Amniotic stem cell (primary cell): ENCODE measurements at places on chromosomes 3 and 15.
A peak's percentile ranks its signal among the peaks of the same experiment; 100 is the strongest.

DNA sequence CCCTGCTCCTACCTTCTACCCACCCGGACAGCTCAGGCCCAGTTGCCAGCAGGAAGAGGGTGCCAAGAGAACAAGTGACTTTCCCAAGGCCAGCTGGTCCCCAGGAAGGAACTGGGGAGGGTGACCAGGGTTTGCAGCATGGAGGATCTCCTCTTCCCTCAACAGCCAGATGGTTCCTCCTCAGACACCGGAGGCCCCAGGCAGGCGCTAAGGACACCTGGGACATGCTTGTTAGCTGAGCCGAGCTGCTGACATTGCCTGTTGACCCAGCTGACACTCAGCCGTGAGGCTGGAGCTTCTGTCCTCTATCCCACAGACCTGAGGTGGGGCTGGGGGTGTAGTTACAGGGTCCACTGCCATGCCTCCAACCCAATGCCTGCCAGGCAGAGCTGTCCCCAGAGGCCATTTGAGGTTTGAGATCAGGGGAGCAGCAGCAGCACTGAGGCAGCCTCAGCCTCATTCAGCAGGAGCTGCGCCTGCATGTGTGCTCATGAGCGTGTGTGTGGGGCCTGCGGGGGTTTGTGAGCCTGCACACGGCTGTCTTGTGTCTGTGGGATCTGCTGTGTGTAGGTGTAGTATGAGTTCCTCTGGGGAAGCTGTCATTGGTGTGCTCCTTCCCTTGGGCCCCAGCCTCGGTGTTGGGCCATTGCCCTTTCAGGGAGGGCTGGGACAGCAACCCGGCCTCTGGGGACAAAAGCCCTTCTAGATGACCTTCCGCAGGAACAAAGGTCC is 7.1 kb downstream of the CPLX3 start:
- no peak for DNase-seq

DNA sequence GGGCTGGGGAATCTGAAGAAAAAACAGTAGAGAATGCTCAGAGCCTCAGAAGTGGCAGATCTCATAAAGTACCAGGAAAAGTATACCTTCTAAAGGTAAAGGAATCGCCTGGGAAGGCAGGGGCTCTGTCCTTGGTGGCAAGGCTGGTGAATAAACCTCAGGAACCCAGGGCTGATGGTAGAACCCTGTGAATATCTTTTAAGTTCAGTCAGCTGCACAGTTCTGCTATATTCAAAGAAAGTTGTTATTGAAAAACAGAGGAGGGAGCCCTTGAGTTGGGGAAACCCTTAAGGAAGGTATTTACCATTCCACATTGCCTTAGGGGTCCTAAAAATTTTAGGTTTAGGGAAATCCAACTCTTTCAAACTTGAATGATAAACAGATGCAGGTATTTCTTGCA is 31.2 kb downstream of the ZPLD1 start:
- no peak for DNase-seq

GRCh38 chr3:10706156-10706739 is 109.8 kb upstream of the SLC6A11 start:
- DNase-seq = no peak

GRCh38 chr3:152834776-152835600 is at the start of gene P2RY1:
P2RY1 (plus strand) TSS chr3:152835131; CDS start chr3:152835783, 652 bp downstream.
- DNase-seq = no peak

GRCh38 chr15:59245559-59245958 is 38.9 kb downstream of the LDHAL6B start:
- no peak for DNase-seq

- no peak for DNase-seq
Measured at GRCh38 chr15:70605606-70606410, 157.6 kb downstream of the UACA start.

DNA sequence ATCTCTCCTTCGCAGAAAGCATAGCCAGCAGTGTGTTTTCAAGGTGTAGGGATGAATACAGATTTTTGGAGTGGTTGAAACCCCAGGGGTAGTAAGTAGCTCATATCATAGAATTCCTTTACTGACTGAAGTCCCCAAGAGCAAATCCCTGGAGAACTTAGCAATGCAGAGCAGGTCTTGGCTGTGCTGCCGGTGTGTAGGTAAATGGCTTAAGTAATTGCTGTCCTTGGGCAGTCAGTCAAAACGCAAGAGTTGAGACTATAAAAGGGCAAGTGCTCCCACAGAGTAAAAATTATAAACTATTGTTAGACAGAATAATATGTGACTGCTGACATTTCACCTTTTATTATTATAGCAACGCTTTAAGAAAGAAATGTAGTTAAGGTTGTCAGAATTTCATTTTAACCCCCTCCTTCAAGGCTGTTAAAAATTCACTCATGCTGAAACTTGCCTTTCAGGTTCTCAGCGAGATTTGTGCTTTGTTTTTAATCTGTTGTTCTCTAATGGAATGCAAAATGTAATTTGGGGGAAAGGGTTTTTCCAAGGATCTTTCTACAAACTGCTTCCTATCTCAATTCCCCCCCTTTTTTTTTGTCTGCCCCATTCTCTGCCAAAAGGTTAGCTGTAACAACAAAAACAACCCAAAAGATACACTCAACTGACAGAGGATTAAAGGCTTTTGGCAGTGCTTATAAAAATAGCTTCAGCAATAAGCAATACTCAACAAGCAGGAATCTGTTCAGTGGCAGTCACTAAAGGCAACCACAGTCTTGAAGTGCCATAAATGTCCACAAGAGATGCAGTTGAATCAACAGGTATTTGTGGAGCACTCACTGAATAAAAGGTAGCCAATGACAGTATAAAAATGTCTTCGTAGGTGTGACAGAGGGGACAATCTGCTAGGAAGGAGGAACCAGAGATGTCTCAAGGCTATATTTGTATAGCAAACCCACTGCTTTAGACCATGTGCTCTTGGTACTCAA is 105.3 kb downstream of the THRB start:
- no peak for DNase-seq

DNA sequence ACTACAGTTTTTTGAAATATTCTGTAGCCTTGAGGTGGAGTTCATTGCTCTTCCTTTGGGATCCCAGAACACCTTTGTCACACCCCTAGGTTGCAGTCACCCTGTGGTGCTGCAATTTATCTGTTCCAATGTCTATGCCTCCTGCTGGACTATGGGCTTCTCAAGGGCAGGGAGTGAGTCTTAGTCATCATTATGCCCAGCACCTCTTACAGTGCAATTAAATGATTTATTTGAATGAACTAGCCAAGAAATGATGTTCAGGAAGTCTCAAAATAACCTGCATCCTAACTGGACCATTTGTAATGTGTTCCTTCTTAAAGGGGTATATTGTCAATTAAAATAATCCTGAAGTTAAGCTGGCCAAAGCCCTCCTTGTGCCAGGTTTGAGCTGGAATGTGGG is 28.5 kb downstream of the SHC4 start:
- DNase-seq = no peak

DNA sequence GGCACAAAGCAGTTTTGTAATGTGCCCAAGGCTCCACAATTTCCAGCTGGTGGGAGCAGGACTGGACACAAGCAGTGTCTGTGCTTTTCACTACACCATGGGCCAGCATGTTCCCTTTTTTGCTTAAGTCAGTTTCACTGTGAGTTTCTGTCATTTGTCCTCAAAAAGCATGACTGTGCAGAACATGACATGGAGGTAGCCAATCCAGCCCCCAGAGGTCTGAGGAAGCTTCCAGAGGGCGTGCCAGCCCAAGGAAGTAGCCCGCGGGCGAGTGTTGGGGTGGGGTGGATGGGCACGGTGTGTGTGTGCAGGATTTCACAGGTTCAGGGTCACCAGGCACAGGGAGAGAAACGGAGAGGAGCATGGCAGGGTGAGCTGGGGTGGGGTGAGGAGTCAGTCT is 8.0 kb upstream of the EEFSEC start:
- DNase-seq = no peak

- no peak for DNase-seq
Measured at GRCh38 chr15:64698823-64699222, 76.6 kb downstream of the RBPMS2 start.

DNA sequence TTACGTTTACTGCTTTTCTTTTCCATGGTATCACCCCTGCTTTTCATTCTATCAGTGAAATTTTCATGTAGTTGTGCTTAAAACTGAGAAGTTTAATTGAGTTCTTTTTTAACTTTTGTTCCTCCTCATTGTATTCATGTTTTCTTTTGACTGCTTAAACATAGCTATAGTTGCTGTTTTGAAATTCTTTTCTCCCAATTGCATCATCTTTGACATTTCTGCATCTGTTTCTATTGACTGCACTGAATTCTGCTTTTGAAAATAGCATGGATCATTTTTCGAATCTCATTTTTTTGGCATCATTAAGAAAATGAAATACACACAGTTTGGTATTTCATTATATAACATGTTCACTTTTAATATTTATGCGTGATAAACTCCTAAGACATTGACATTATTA is 694.9 kb downstream of the MECOM start:
- no peak for DNase-seq

- no peak for DNase-seq
Measured at GRCh38 chr15:85756411-85757072, 38.2 kb downstream of the KLHL25 start.

GRCh38 chr15:56042498-56042897 is 49.1 kb upstream of the NEDD4 start:
- DNase-seq = no peak

- no peak for DNase-seq
Measured at GRCh38 chr15:82602195-82602594, 45.0 kb downstream of the CPEB1 start.

GRCh38 chr15:68830141-68830785 is 9.6 kb upstream of the ANP32A start:
- no peak for DNase-seq

DNA sequence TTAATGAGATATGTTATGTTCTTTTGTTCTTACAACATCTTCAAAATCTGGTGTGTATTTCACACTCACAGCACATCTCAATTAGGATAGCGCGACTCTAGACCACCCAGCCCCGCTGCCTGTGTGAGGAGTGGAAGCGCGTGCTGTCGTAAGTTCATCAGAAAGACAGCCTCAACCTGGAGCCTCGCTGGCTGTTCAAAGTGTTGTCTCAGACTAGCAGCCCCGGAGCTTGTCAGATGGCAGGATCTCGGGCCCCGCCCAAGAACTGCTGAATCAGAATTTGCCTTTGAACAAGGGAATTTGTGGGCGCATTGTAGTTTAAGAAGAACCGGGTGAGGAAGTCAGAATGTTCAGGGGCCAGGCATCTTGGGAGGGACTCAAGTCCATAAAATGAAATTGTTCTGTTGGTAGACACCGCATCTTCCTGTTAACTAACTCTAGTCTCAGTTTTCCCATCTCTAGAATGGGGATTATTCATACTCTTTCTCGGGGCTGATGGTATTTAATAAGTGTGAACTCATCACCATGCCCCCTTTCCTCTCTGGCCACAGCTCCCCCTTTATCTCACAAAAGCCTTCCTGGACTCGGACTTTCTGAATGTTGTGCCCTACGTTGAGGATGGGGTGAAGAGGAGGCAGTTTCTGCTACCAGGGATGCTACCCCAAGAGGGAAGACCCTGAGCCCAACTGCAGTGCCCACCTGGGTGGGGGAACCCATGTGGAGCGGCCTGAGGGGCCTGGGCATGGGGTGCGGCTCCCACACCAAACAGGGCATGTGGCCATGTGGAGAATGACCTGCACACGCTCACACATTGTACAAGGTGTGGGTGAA is 40.4 kb downstream of the BHLHE40 start:
- no peak for DNase-seq

- no peak for DNase-seq
Measured at GRCh38 chr3:114179575-114179974, 723 bp upstream of the DRD3 start.

- no peak for DNase-seq
Measured at GRCh38 chr15:73688455-73688854, 4.3 kb downstream of the CD276 start.

GRCh38 chr15:79442911-79443310 is 10.8 kb downstream of the MINAR1 start:
- DNase-seq = no peak

GRCh38 chr15:58842713-58843396 is 71.8 kb downstream of the MINDY2 start:
- DNase-seq = no peak

- DNase-seq = no peak
Measured at GRCh38 chr15:29942143-29942542, 119.9 kb upstream of the TJP1 start.

DNA sequence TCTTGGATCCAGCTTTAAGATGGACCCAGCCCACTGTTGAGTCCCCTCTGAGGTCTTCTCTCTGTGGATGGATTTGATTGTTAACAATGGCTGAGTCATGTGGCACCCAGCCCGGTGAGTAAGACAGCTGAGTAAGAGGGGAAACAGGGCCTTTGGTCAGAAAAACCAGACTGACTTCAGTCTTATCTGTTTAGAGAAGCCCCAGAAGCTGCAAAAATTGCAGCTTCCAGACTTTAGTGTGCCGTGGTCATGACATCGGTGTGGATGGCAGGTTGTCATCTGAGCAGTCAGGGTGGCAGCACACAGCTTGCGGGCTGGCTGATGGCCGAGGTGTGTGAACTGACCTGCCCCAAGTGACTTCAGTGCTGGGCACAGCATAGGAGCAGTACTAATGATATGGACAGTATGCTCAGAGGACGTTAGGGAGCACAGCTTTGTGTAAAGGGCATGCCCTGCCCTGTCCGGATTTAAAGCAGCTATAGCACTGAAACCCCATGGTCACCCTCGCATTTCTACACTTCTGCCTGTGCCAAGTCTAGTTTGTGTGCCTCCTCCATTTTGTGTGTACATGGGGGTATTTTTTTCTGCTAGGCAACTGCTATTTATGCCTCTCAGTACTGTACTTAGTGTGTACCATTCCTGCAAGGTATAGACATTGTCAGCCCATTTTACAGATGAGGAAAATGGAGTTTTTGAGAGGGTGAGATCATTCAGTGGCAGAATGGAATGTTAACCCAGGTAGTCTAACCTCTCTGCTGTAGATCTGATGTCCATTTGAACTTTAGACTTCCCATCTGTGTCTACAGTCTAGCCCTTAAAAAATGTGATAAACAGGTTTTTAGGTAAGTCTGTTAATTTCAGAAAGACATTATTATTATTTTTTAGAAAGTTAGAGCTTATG is 44.4 kb downstream of the FLNB start:
- peak; percentile 79 for DNase-seq

- DNase-seq = no peak
Measured at GRCh38 chr15:70095408-70096214, 2.1 kb downstream of the TLE3 start.

GRCh38 chr15:45089712-45090373 is 24.1 kb downstream of the DUOX2 start:
- no peak for DNase-seq

DNA sequence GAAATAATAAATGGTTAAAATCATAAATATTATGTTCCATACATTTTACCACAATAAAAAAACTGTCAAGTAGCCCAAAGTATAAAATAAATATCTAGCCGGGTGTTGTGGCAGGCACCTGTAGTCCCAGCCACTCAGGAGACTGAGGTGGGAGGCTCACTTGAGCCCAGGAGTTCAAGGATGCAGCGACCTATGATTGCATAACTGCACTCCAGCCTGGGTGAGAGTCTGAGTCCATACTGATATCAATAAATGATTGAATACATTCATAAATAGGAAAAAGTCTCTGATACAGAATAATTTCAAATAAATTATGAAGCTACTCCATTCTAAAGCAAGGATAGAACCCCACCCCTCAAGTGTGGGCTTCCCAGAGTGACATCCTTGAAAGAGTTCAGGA is 68.5 kb upstream of the GATA2 start:
- no peak for DNase-seq
